ENCODE measurements at places on chromosomes 5 and 9.

DNA sequence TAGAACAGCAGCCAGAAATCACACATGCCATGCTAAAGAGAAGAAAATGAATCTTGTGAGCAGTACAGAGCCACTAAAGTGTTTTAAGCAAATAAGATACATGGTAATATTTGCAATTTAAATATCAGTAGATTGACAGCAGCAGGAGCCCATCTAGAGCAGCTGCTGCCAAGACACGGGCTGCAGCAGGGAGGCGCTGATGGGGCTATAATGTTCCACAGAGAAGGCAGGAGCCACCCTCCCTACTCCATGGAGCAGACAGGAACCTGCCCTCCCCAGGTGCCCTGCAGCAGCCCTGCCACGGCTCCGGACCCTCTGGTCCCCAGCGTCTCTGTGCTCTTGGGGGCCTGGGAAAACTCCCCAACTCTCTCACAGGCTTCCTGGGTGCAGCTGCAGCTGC is 224.1 kb upstream of the ISL1 start:
- DNase-seq, result no peak

DNA sequence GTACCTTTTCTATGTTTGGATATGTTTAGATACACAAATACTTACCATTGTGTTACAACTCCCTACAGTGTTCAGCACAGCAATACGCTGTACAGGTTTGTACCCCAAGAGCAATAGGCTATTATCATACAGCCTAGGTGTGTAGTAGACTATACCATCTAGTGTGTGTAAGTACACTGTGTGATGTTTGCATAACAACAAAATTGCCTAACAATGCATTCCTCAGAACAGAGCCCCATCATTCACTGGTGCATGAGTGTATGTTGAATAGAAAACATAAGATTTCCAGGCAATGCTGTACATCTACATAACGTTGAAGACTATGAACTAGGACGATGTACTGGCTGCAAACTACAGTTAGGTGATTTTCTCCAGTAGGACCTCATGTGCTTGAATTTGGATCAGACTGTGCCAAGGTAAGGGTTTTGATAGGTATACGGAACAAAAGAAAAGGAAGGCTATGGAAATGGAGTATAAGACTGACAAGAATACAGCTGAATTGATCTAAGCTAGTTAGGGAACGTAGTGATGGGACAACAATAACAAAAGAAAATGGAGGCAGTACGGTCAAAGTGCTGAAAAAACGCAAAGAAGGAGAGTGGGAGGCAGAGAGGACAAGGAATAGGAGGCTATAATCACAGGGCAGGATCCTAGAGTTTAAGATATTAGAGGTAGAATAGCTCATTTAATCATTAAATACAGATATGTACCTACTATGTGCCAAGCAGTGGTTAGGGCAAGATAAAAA is 46.9 kb downstream of the FNIP1 start:
- DNase-seq, result no peak

GRCh38 chr9:89744730-89745129 is 139.9 kb downstream of the GADD45G start:
- no peak for DNase-seq

GRCh38 chr5:56328753-56329560 is 95.8 kb upstream of the ANKRD55 start:
- no peak for DNase-seq

GRCh38 chr9:100364013-100364412 is 11.3 kb upstream of the TEX10 start:
- DNase-seq, result no peak

DNA sequence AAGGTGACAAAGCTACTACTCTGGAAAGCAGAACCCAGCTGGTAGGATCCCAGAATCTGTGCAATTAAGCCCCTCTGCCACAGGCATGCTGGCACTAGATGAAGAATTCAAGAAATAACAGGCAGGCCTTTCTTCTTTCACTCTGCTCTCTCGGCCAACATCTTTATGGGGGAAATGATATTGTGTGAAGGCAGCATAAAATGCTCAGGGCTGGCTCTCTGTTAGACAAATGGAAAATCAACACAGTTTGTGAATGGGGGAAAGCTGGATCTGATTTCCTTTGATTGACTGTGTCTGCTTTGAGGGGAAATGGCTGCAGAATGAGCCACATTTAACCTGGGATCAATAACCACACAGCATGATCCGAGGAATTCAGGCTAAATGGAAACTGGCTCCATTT is 29.1 kb upstream of the AKNA start:
- DNase-seq, result no peak

DNA sequence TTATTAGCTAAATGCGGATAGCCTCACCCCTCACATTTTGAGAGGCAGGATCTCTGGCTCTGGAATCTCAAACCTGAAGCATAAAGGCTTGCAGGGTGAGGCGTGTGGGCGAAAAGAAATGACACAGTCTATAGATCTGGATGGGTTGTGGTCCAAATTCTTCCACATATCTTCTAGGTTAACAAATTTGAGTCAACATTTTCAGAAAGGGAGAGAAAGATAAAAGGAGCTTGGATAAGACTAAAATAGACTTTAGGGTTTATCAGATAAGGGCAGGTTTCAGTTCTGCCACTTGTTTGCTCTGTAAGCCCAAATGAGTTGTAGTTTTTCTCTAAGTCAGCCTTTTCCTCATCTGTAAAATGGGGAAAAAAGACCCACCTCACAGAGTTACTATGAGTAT is 220.9 kb downstream of the TRIM32 start:
- DNase-seq, result no peak
